ENCODE measurements at places on chromosomes 2 and 18.
A peak's percentile ranks its signal among the peaks of the same experiment; 100 is the strongest.

- peak; percentile 19 for DNase-seq
These were observed 22.8 kb downstream of the ICA1L start for GRCh38 chr2:202848813-202849212.

DNA sequence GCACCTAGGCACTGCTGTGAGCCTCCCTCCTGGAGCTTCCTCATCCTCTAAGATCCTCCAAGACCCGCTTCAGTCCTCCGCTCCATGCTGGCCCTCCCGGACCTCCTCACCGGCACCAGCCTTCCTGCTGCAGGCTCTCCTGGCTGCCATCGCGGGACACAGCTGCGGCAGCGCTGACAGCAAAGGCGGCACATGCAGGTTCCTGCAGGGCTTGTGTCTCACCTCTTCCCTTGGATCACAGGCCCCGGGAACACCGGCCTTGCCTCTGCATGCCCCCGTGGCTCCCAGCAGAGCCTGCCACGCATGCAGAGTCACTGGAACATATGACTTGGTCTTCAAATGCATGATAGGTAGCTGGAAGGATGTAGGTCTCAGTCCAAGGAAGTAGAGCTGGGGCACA, 67.2 kb downstream of the PTGR3 start:
- DNase-seq = no peak

GRCh38 chr2:223635080-223635479, 32.9 kb upstream of the SCG2 start:
- no peak for DNase-seq

- no peak for DNase-seq
These were observed 13.0 kb upstream of the FHL2 start for GRCh38 chr2:105411720-105412407.

DNA sequence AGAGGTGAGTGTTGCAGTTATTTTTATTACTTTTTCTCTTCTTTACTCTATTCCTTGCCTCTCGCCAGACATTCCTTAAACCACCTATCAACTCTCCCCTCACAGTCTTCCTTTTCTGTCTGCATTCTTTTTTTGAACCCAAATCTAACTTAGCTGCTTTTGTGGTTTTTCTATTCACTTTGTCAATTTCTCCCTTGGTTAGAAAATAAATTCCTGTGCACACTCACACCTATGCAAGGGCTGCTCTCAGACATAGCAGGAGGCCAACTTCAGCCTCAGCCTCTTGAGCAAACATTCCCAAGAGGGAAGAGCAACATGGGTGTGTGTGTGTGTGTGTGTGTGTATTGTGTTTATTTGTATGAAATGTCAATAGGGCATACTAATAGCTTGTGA, 808.6 kb downstream of the RNF144A start:
- DNase-seq = no peak

GRCh38 chr2:66370824-66371223, 64.1 kb upstream of the MEIS1 start:
- DNase-seq = no peak

- no peak for DNase-seq
These were observed 15.1 kb downstream of the ITM2C start for GRCh38 chr2:230879891-230880290.

DNA sequence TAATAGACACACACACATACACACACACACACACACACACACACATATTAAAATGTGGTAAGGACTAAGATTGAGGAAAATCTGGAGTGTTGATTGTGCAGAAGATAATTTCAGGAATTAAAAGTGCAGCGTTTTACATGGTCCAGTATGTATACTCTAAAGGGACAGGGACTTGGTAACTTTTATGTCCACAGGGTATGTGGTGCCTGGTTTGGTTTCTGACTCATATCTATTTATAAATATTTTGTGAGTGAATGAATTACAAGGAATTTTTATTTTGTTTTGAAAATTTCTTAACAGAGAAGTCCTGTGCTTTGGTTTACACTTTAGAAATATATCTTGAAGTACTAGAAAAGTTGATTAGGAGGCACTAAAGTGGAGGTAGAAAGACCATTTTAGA, 287.7 kb upstream of the NXPH2 start:
- DNase-seq = no peak

DNA sequence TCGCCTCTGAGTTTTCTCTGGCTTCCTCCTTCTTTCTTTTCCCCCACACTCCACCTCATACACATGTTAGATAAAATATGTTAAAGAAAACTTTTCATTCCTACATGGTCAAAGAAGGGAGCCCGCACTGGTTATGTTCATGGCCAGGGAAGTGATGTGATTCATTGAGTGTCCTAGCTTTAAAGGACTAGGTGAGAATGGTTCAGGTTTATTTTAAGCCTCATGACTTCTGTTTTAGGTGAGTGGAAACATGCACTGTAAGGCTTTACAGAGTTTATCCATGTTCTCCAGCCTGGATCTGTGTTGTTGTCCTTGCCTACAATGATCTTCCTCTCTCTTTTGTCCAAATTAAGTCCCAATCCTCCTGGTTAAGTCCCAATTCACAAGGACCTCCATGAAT, 56.5 kb downstream of the RASGRP3 start:
- no peak for DNase-seq

DNA sequence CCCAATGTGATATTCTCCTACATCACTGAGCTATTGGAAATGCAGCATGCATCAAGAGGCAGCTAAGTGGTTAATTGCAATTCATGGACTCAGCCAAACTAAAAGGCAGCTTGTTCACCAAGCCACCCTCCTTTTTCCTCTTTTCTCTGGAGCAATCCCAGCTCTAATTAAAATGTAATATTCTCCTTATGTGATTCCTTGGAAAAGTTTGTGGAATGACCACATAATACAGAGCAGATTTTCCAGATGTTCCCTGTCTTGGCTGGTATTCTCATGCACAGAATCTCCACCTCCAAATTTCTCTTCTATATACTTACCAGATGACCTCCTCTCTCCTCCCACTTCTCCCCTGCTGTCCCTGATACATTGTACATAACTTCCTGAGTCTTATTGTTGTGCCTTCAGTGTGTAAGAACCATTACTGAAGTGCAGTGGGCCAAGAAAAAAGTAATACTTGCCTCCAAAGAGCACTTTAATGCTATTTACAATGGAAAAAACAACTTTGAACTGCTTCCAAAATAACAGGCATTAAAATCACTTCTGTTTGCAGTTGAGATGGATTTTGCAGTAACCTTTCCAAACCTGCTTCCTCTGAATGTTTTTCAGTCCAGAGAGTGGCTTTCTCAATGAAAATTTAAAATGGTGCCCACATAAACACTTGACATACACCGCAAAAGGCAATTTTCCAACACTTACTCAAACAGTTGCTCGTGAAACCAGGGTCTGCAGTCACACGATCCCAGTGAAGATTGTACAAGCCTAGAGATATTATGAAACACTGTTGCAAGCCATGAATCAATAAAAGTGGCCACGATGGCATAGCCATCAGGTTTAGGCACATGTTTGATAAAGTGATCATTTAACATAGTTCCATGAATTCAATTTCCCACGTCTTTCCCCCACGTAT, 258.0 kb downstream of the MTX2 start:
- no peak for DNase-seq

DNA sequence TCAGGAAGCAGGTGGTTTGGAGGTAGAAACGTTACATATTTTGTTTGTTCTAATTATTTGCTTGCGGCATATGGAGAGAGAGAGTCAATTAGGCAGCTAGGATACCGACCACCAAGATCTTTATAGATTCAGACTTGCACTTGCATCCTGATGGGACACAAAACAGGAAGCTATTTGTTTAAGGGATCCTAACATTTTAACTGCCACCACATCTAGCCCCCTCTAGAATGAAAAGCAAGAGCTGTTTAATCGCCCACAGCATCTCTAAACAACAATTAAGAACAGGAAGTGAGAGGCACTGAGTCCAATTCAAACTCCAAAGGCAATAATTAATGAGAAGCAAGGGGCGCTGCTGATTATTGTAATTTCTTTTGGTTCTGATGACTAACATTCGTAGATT, 182.0 kb upstream of the LINC00305 start:
- DNase-seq = no peak

DNA sequence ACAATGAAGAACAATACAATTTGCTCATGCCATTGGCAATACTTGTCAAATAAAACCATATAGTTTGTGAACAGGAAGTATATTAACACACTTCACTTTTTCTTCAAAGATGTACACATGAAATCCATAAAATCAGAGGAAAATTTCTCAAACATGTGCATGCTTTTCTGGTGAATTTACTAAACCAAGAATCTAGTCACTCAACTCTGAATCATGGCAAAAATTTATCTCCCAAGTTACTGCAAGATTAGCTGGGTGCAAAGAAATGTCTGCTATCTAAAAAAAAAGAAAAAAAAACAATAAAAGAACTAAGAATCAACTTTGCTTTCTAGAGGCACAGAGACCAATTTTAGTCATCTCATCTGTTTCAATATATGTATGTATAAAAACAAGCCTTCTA, 419.2 kb downstream of the NR4A2 start:
- no peak for DNase-seq

DNA sequence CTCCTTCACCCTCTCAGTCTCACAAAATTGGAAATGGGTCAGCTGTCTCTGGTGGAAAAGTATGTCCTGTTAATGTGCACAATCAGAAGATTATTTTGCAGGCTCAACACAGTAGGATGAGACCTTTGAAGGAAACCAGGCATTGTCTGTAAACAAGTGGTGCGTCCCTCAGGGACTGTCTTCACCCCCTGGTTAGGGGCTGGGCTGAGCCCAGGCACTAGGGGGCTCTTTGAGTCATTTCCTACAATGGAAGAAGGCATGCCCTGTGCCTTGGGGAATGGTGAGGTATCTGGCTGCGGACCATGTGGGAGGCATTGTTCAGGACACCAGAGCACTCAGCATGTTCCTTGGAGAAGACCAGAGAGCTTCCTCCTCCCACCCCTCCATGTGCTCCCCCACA, 26.8 kb downstream of the PKDCC start:
- no peak for DNase-seq

- DNase-seq = no peak
These were observed 111.3 kb downstream of the PRELID3A start for GRCh38 chr18:12518832-12519531.

DNA sequence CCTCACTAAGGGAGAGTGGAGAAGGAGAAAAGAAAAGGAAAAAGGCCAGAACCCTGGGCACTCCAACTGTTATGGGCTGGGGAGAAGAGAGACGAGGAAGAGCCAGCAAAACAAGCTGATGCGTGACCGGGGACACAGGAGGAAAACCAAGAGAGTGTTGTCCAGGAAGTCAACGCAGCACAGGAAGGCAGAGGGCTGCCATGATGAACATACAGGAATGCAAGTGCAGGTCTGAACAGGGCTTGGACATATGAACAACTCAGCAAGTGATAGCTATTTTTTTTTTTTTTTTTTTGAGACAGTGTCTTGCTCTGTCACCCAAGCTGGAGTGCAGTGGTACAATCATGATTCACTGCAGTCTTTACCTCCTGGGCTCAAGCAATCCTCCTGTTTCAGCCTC, 28.4 kb downstream of the SIX3 start:
- DNase-seq = no peak

Measured in activated CD8-positive, alpha-beta T cell treated with anti-CD3 and anti-CD28 coated beads for 36 hours (primary cell).